ENCODE measurements at places on chromosomes 3 and 15.

DNA sequence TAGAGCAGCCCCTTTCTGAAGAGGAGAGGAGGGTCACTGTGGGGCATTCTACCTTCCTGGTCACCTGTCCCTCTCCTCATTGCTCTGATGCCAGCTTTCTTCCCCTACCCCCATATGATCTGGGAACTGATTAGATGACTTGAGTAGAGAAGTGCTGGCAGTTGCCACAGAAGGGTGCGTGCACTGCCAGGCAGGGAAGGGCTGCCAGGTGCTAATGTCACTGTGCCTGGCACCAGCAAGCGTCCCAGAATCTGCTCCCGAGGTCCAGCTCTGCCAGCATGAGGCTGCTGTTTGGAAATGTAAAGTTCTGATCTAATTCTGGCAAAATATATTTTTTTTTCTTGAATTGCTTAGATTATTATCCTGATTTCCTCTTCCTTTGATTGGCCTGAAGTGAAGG lies 52.8 kb downstream of the PPM1L start:
- DNase-seq: no peak

- DNase-seq: no peak
These were observed 5.4 kb downstream of the UBE2E1 start for GRCh38 chr3:23811185-23811527.

GRCh38 chr3:36989568-36989967 lies 3.4 kb downstream of the EPM2AIP1 start:
- DNase-seq: no peak

- DNase-seq: no peak
These were observed 754.9 kb downstream of the SQOR start for GRCh38 chr15:46389739-46390138.

DNA sequence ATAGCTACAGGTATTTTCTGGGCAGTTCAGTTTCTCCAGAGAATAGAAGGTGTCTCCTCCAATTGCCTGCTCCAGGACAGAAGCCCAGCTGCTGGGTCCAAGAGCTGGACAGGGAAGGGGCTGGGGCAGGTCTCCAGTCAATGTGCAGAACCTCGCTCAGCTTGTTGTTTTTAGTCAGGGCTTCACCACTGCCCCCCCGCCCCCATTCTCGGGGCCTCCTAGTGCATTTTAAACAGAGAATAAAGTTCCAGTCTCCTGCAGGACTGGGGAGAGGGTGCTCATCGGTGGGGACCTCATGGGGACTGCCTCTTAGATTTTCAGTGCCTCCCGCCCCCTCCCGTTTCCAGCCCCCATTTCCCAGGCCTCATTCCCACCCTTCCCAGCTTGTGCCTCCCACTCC lies 216.6 kb downstream of the XXYLT1 start:
- DNase-seq: no peak

- DNase-seq: no peak
These were observed 84.7 kb upstream of the LRRN1 start for GRCh38 chr3:3714572-3714971.

DNA sequence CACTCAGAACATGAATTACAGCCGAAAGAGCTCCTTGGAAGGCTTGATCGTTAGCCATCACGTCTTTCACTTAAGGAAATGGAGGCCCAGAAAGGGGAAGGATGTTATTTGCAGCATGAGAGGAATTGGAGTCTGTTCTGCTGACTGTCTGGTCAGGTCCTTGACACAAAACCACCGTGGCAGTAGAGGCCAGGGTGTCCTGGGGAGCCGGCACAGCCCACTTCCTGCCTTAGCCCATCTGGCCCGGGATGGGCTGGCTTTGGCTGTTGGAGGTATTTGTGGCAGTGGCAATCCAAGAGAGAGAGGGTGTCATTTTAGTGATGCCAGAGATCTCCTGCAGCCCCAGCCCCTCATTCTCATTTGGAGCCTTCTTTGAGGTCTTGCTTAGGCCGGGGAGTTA lies 37.4 kb downstream of the ST6GAL1 start:
- DNase-seq: no peak

DNA sequence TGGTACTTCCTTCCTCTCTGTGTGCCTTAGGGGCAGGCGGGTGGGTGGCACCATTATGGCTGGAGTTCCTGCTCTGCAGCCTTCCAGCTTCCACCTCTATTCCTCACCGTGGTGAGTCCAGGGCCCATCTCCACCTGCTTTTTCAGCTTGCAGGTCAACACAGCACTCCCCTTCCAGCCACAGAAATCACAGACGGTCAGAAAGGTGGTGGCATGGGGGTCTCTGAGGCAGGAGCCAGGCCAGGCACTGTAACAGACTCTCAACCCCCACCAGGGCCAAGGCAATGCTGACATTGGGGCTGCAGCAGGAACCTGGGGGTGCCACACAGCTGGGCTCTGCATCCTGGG lies 16.6 kb downstream of the KLF15 start:
- DNase-seq: no peak

DNA sequence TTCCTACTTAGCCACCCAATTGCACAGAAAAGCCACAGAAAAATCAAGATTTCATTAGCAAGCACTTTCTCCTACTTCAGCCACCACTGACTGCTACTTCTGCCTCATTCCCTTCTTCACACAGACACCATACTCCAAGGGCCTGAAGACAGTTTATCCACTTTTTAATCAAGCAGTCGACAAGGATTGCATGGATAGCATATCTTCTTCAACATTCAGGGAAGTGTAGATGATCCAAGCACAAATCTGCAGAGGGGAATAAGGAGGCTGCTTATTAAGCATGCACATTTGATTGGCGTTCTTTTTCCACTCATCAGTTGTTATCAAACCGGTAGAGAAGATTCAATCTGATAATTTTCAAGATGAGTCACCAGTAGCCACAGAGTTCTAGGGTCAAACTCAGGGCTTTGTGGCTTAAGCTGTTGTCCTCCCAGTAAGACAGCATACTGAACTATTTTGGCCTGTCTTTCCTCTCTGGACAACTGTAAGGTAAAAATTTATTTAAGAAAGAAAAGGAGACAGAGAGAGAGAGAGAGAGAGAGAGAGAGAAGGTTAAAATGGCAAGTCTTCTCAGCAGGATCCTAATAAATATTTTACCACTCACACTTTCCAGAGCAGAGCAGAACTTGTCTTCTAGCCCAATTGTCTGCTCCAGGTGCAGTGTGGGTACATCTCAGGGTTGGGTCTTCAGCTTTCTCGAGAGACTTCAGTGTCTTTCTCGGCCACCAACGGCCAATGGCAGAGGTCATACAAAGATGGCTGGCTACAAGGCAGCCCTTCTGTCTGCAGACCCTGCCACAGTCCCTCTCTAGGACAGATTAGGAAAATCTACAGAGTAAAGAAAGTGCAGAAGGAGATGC lies 80.6 kb upstream of the BHLHE40 start:
- DNase-seq: no peak

GRCh38 chr3:39323494-39323893 lies 6.0 kb upstream of the CCR8 start:
- no peak for DNase-seq

GRCh38 chr15:68032672-68033071 lies 21.4 kb upstream of the PIAS1 start:
- no peak for DNase-seq

GRCh38 chr15:63238796-63239195 lies 38.6 kb upstream of the APH1B start:
- DNase-seq: no peak

GRCh38 chr3:14150491-14151230 lies 25.8 kb downstream of the TMEM43 start:
- no peak for DNase-seq
